ENCODE measurements at places on chromosomes 3 and 15. TPM values are rescaled to one million over a fixed set of nuclear protein-coding genes. Genes with fewer than 3 reads are reported as not detected.
A peak's percentile ranks its signal among the peaks of the same experiment; 100 is the strongest.

DNA sequence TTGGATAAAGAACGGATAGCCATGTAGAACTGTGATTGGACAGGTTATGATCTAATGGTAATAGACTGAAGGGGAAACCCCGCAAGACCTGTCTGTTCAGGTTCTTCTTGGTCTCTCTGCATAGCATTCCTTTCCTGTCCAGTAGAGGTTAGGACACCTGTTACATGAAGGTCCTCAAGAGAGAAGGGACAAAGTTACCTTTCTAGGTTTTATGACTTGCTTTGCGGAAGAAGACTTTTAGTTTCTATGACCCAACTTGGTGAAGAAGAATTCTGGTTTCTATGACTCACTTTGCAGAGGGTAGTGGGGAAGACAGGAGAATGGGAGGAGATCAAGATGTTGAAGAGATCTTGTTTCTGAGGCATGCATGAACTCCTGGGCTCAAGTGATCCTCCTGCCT lies 97.9 kb upstream of the C3orf80 start:
- no peaks in the 10 kb centered on the region for H3K36me3 ChIP-seq
- H3K27me3 ChIP-seq: no peaks in the 10 kb centered on the region

Gene SH2D7
- total RNA-seq: not detected

- H3K36me3 ChIP-seq: no peaks in the 10 kb centered on the region
- no peak for DNase-seq
- no peak overlapping the region for H3K4me3 ChIP-seq
- H3K4me1 ChIP-seq: peaks cover 19% of the 10 kb centered on the region
Observed at GRCh38 chr15:67944010-67944641, 104.3 kb upstream of the RNU6-1 start.

GRCh38 chr3:187765342-187765741 lies 20.1 kb upstream of the BCL6 start:
- no peak overlapping the region for H3K27ac ChIP-seq
- H3K27me3 ChIP-seq: no peaks in the 10 kb centered on the region
- no peaks in the 10 kb centered on the region for H3K36me3 ChIP-seq
- DNase-seq: no peak
- H3K4me3 ChIP-seq: no peak overlapping the region

DNA sequence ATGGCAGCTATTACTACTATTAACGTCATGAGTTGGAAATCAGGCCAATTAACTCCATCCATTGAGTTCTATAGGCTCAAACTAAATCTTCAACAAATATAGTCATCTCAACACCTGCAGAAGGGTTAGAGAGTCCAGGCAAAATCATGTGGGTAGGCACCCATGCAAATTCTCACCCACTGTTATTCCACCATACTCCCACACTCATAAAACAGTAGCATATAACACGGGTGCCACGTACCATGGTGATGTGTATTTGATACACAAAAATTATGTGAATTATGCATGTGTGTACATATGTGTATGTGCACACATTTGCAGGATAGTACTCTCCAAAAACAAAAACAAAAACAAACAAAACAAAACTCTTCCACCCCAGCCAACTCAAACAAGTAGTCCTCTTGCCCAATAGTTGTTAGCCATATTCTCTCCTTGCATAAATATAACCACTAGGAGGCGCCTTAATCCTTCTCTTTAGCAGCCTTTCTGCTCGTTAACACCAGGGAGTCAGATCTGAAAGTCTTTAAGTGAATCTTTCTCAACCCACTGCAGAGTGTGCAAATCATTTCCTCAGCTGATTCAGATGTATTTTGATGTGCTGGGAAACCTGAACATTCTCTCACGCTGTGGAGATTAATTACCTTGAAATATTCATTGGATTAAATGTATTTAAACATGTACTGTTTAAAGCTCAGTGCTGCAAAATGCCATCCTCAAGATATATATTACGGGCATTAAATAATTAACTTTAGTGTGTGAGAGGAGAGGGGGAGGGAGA lies 38.0 kb upstream of the COPB2 start:
- H3K36me3 ChIP-seq: peaks cover 19% of the 10 kb centered on the region
- no peak overlapping the region for H3K4me3 ChIP-seq
- no peaks in the 10 kb centered on the region for H3K27me3 ChIP-seq
- DNase-seq: no peak

GRCh38 chr15:99431661-99432091 lies 134.1 kb upstream of the MEF2A start:
- peak overlapping the region; percentile 91 for H3K27ac ChIP-seq
- H3K4me3 ChIP-seq: peak overlapping the region; percentile 75
- H3K27me3 ChIP-seq: no peaks in the 10 kb centered on the region
- peaks cover 76% of the 10 kb centered on the region for H3K4me1 ChIP-seq
- no peaks in the 10 kb centered on the region for H3K36me3 ChIP-seq

- no peak for DNase-seq
- peaks cover under 1% of the 10 kb centered on the region for H3K27me3 ChIP-seq
- H3K4me1 ChIP-seq: no peaks in the 10 kb centered on the region
- no peak overlapping the region for H3K27ac ChIP-seq
Observed at GRCh38 chr15:86590461-86590860, 510.8 kb downstream of the AGBL1 start.

DNA sequence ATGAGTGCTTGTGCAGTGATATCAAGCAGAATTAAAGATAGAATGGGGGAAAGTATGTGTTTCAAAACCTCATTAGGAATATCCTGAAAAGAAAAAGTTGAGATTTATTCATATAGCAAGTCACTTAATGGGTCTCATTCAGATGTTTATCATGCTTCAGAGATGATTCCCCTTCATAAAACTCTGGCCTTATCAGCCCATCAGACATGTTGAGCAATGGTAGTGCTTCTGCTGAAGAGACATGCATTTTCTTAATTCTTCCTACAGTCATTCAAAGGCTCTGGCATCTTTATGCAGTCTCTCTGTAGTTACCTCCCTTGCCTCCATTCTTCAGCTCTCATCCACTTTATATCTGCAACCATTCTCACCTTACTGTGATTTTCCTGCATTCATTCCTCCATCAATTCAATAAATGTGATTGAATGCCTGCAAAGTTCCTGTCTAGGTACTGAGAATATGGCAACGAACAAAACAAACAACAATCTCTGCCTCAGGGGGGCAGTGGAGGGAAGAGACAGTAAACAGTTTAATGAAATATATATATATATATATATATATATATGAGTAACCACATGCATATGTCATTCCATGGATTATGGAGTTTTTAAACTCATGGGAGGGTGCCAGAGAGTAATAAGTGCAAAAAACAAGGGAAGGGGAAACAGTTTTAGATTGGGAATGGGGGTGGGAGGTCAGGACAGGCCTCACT lies 138.5 kb downstream of the NECTIN3 start:
- no peaks in the 10 kb centered on the region for H3K36me3 ChIP-seq
- no peak overlapping the region for H3K4me3 ChIP-seq
- DNase-seq: no peak
- H3K4me1 ChIP-seq: no peaks in the 10 kb centered on the region
- no peak overlapping the region for H3K27ac ChIP-seq

Data from naive thymus-derived CD8-positive, alpha-beta T cell (primary cell).